ENCODE measurements at places on chromosomes 2 and 18.

GRCh38 chr18:13389491-13390131 lies 171.1 kb downstream of the LDLRAD4 start:
- no peak for DNase-seq

DNA sequence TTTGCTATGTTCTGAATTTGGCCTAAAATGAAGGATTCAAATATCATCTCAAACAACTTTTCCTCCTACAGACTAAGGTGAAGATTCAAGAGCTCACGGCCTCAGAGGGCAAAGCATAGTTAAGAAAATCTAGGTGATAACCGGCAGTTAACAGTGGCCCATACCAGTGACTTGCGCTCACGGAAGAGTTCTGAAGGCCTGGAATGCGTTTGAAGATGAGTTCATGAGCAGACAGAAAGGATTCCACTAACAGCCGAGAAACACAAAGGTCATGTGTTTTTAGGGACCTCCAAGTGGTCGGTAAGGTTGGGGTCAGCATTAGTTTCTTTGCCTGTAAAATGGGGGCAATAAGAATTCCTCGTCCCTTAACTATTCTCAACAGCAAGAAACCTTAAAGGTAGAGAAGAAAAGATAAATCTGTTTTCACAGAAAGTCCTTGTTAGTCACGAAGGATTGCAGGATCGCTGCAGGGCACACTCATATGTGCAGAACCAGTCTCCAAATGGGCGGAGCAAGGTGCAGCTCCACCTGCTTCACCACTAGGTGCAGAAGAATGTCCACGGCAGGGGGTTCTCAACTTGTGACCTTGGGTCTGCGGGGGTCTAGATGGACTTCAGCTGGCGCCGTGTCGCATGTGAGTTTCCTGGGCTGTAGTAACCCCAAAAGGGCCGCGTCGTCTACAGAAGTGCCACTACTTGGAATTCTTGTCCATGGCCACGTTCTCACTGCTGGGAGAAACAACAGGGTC lies 708 bp upstream of the RPIA start:
- DNase-seq: peak; percentile 57

DNA sequence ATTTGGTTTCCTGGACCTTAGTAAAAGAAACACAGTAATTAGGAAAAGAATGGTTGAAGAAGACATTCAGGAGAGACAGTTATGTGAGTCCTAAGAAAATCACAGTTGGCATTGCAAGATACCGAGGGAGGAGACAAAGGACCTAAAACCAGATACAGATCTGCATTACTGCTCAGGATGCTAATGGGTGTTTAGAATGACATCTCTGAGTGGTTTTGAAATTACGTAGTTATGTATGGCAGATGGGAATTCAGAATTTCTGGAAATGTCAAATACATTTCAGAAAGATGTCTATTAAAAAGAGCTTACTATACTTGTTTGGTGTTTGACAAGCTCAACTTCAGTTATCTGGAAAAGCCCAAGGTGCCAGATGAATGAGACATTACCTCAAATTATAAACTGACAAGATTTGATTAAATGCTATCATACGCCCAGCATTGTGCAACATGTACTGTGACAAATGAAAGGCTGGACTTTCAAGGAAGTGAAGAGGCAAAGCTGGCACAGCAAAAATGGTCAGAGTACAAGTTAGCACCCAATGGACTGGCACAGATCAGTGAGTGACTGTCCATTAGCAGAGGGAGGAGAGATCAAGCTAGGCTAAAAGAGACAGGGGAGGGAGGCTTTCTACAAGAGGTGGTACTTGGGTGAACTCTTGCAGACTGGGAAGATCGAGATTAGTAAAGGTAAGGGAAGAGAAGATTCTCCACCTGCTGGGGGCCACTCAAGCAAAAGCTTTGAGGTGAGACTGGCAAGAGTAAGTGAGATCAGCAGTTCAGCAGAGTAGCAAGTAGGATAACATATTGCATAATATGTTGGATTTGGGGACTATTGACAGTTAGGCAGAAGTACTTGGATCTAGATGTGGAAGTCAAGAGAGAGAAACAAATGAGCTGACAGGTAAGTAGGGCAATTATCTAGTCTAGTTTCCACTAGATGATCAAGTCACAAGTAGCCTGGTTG lies 168.9 kb downstream of the CYRIA start:
- no peak for DNase-seq

DNA sequence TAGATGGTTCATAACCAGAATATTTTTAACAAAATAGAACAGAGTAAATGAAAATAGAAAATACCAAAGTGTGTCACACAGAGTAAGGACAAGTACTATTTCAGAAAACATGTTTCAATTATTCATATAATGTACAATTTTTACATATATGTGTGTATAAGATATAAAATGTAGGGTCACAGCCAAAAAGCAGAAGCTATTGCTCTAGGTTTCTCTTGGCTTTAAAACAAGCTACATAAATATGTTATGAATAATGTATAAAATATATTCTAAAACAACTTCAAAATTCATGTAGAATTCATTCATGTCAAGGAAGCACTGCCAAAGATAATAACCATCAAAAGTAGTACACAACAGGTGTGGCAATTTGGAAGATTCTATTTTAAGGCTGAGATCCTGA lies 218.2 kb downstream of the TTC32 start:
- no peak for DNase-seq

DNA sequence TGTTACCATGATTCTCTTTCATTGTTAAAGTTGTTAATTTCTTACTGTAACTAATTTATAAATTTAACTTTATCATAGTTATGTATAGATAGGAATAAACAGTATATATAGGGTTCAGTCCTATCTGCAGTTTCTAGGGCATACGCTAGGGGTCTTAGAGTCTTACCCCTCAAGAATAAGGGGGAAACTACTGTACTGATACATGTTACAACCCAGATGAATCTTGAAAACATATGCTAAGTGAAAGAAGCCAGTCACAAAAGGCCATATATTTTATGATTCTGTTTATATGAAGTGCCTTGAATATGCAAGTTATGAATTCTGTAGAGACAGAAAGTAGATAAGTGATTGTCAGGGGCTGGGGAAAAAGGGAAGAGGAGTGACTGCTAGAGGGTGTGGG lies 52.4 kb downstream of the RTN4 start:
- DNase-seq: no peak

GRCh38 chr2:216394881-216395280 lies 17.4 kb upstream of the SMARCAL1 start:
- DNase-seq: no peak

- no peak for DNase-seq
Observed at GRCh38 chr18:3294435-3295080, 32.6 kb downstream of the MYL12B start.

GRCh38 chr18:79211844-79212243 lies 142.7 kb downstream of the ATP9B start:
- DNase-seq: no peak

DNA sequence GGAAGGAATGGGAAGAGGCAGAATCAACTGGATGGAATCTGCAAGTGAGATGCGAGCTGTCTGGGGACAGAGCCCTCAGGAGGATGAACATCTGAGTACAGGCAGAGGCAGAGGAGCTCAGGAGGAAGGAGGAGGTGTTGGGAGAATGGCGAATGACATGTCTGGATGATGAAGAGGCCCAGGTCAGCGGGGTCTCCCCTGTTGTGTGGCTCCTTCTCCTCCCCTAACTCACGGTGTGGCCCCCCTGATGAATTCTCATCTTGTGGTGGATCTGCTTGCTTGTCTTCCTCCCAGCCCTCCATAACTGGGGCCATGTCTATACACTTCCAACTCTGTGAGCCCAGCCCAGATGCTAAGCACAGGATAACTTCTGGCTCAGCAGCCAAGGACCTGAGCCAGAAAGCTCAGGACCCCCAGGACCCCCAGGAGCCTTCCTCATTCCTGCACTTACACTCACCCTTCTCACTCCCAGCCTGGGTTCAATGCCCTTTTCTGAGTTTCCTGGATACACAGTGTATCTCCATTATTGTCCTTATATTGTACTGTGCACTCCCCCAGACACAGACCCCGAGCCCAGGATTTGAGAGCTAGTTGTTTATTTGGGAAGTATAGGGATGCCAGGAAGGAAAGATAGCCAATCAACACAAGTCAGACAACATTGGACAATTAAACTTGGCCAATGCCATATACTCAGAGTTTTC lies 678.6 kb upstream of the HS6ST1 start:
- DNase-seq: no peak

DNA sequence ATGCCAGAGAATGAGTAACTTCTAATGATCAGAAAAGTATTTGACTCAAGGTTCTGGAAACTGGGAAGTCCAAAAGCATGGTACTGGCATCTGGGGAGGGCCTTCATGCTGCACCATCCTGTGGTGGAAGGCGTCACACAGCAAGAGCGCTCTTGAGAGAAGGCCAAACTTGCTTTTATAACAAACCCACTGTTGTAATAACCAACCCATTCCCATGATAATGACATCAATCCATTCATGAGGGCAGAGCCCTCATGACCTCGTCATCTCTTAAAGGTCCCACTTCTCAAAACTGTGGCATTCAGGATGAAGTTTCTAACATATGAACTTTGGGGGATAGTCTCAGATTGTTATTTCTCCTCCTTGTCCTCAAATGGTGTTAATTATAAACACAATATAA lies 67.8 kb downstream of the COA5 start:
- no peak for DNase-seq

- DNase-seq: no peak
Observed at GRCh38 chr2:36482576-36483214, 115.3 kb downstream of the FEZ2 start.

DNA sequence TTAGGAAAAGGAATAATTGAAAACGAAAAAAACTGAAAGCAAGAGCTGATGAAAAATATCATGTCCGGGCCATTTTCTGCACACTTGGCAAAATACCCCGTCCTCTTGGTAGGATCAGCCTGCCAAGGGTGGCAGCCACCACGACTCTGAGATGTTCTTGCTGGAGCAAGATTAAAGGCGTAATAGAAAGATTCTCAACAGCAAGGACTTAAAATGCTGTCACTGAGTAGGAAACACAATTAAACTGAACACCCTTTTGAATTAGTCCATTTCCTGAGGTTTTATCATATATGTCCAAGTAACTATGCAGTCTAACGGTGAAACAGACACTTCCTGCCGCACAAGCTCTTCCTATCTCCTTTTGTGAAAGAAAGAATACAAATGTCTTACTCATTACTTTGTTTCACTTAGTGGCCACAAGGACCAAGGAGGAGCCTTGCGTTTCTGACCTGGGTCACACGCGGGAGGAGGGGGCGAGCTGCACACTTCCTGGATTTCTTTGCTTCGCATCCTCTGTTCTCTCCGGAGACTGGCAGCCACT lies 222.7 kb downstream of the PIEZO2 start:
- DNase-seq: peak; percentile 2

- DNase-seq: peak; percentile 62
Observed at GRCh38 chr18:12271376-12272235, 17.4 kb downstream of the CIDEA start.

DNA sequence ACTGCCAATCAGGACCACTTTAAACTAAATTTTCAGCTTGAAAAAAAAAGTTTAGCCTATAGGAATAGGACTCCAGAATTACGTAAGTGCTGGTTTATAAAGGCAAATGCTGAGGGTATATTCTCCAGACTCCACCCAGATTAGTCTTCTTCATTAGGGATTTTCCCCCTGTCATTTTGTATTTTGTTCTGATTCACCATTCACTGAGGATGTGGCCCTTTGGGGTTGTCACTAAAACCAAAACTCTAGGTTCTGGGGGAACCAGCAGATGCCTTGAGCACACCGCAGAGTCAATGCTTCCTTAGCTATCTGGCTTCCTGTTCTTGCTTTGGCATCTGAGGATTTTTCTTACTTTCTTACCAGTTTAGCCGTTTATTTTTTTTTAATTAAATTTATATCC lies 10.5 kb downstream of the SCYGR4 start:
- DNase-seq: peak; percentile 70

DNA sequence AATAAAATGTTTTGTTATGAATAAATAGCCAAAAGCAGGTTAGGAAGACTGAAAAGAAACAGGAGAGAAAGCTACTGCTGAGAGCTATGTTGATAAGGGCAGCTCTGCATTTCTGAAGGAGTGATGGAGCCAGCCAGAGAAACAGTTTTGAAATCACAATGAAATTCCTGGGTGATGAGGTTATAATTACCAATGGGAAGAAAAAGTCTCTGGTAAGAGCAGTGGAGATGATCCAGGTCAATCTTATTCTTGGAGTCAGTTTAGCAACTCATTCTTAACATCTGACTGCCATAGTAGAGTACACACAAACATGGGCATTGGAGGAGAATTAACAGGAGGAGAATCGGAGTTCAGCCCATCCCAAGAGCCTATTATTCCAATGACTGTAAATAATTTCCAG lies 2.4 kb downstream of the ALKAL2 start:
- no peak for DNase-seq

GRCh38 chr2:127014224-127014623 lies 92.7 kb downstream of the BIN1 start:
- DNase-seq: no peak

- peak; percentile 76 for DNase-seq
Observed at GRCh38 chr2:143553261-143553660, 424.0 kb downstream of the ARHGAP15 start.

DNA sequence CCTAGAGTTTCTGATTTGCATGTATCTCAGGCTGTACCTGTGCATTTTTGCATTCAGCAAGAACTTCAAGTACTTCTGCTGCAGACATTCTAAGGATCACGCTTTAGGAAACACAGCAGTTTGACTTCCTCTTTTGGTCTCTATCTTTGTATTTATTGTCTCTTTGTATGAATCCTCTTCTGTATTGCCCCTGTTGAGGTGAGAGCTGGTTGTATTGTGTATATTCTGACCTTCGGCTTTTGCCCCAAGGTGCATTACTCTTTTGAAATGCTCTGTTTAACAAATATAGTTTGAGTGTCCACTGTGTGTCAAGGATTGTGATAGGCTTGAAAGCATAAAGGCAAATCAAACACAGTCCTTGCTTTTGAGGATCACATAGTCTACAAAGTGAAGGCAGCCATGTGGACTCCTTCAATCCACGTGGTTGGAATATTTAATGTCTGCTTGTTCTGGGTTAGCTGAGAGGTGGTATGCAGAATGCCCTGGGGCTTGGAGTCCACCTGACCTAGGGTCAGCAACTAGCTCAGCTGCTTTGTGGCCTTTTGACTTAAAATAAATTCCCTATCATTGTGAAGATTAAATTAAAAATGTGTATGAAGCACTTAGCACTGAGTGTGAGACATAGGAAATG lies 108.1 kb downstream of the LYPD6 start:
- DNase-seq: no peak
